NAMALWA (cell line): ENCODE measurements at places on chromosomes 2 and 18.

DNA sequence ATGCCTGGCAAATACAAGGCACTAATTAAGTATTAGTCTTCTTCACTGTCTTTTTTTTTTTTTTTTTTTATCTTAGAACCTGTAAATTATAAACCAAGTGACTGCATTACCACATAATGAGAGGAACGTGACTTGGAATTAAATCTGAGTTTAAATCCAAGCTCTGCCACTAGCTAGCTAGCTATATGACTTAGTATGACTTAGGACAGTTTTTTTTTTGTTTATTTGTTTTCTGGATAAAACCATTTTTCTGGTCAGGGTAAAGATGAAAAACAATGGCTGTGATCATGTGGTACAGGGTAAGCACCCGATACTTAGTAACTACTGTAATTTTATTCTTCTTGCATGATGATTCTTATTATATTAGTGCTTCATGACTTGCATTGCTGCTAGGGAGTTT, 191.8 kb upstream of the LRRTM1 start:
- no peak for DNase-seq

- DNase-seq = no peak
These were observed 96.8 kb downstream of the FBXO15 start for GRCh38 chr18:74050807-74051206.

- no peak for DNase-seq
These were observed 194.9 kb upstream of the HAAO start for GRCh38 chr2:42987112-42987922.

DNA sequence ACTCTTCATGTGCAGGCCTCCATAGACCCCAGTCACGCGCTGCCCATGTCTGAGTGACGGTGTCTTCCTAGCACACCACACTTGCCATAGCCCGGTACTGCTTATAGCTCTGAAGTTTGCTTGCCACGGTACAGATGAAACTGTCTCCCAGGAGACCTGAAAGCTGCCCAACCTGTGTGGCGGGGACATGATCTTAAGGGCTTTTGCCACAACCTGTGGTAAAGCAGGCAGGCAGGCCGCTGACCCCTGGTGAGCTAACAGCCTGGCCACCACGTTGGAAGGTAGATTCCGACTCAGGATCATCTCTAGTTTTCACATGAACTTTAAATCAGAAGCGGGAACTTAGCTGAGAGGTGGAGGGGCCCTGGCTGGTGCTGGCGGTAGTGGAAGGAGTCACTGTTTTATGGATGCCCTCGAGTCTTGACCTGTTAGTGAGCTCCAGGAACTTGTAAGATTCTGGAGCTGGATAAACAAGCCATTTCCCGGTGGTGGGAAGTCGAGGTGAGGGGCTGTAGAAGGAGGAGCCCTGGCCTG, 153.3 kb downstream of the ZNF236 start:
- DNase-seq = no peak

DNA sequence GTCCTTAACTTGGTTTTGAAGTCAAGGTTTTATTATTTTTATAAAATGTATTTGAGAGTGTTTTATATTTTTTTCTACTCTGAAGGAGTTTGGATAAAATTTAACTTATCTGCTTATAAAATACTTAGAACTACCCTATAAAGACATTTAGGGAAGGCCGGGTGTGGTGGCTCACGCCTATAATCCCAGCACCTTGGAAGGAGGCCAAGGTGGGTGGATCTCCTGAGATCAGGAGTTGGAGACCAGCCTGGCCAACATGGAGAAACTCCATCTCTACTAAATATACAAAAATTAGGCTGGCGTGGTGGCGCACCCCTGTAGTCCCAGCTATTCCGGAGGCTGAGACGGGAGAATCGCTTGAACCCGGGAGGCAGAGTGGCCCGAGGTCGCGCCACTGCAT, 486.4 kb downstream of the DSC3 start:
- no peak for DNase-seq

DNA sequence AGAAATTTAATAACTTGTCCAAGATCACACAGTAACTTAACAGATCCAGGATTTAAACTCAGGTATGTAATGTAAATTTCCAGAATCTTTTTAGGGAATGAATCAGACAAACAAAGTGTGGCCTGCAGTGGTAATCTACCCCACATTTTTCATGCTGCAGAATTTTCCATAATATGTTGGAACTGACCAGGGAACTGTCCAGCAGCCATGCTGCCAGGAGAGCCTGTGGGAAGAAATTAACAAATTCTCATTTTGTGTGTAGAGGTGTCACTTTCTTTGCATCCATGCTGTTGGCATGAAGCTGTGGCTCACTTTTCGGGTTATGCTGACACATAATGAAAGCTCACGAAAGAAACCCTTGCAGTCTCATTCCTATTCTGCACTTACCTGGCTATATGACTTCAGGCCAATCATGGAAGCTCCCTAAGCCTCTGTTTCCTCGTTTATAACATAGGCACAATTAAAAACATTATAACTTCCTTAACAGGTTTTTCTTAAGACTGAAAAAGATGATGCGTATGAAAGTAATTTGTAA, 54.7 kb downstream of the CDKL4 start:
- no peak for DNase-seq

DNA sequence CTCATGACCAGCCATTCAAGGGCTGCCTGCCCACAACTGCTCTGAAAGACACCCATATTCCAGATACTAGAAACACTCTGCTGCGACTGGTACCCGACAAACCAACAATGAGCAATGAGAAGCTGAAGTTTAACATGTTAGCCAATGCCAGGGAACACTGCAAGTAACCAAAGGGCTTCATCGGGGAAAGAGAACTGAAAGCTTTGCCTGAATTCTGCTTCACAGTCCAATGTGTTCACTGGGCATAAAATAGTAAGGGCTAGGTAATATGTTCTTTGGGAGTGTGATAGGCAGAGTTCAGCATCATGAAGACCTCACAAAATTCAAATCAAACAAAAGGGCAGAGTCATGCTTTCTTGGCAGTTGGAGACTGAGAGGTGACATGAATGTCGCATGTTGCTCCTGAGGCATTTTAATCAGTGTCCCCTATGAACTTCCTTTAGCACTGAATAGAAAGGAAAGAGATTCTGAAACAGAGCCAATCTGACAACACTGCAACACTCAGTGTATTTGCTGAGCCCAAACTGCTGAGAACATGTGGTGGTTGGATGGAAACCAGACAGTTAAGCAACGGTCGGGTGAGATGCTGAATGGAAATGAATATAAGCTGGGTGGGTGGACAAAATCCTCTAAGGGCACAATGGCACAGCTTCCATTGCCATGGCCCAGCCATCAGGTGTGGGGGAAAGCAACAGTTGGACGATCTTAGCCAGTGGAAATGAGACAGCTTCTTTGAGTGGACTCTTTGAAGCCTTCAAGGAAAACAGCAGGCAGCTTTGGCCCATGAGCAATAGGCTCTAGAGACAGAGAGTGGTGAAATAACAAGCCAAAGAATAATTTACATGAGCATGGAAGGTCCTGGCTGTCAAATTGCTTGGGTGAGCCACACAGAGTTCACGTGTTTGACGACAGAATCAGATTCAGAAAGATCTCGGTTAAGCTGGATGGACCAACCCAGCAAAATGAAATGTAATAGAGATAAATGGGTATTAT, 277.5 kb downstream of the AFF3 start:
- no peak for DNase-seq

- no peak for DNase-seq
These were observed 110.9 kb downstream of the GLI2 start for GRCh38 chr2:120846406-120847095.

DNA sequence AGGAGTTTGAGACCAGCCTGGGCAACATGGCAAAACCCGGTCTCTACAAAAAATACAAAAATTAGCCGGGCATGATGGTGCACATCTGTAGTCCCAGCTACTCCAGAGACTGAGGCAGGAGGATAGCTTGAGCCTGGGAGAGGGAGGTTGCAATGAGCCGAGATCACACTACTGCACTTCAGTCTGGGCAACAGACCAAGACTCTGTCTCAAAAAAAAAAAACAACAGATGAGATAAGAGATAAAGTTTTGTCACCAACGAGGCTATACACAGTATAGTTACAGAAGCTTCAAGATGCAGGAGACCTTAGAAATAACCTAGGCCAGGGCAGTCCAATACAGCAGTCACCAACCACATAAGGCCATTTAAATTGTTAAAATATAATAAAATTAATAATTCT, 9.4 kb downstream of the FAM124B start:
- DNase-seq = no peak

- no peak for DNase-seq
These were observed 147.2 kb upstream of the L3MBTL4 start for GRCh38 chr18:6561862-6562291.

- peak; percentile 35 for DNase-seq
These were observed 2.3 kb upstream of the PLEKHH2 start for GRCh38 chr2:43634604-43635306.

GRCh38 chr18:48825101-48825745, 125.5 kb downstream of the SMAD7 start:
- DNase-seq = no peak

DNA sequence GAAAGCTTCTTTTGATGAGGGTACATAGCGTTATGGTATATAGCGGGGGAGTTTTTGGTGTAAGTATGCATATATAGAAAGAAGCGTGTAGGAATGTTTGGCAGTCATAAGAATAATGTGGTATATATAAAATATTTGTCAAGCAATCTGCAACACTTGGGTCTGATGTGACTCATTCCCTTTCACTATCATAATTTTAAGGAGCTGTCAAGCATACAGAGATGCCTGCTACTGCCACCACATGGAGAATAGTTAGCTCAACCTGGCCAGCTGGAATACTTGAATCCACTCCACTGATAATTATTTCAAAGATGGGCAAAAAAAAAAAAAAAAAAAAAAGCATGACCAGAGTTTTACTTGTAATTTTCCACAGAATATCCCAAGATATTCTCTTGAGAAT, 559.8 kb upstream of the REG3G start:
- no peak for DNase-seq

DNA sequence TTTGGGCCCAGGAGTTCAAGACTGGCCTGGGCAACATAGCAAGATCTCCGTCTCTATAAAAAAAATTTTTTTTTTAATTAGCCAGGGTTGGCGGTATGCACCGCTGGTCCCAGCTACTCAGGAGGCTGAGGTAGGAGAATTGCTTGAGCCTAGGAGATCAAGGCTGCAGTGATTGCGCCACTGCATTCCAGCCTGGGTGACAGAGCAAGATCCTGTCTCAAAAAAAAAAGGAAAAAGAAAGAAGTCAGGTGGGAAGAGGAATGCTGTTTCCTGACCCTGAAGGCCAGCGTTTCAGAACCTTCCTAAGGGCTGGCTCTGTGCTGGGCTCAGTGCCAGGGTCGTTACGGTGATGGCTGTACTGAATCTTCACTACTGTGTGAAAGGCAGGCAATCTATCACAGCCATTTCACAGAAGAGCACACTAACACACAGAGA, 35.0 kb upstream of the AGAP1 start:
- no peak for DNase-seq
